ENCODE measurements at places on chromosomes 1 and 21.

- DNase-seq: no peak
Measured at GRCh38 chr21:15130751-15131150, 66.0 kb upstream of the NRIP1 start.

DNA sequence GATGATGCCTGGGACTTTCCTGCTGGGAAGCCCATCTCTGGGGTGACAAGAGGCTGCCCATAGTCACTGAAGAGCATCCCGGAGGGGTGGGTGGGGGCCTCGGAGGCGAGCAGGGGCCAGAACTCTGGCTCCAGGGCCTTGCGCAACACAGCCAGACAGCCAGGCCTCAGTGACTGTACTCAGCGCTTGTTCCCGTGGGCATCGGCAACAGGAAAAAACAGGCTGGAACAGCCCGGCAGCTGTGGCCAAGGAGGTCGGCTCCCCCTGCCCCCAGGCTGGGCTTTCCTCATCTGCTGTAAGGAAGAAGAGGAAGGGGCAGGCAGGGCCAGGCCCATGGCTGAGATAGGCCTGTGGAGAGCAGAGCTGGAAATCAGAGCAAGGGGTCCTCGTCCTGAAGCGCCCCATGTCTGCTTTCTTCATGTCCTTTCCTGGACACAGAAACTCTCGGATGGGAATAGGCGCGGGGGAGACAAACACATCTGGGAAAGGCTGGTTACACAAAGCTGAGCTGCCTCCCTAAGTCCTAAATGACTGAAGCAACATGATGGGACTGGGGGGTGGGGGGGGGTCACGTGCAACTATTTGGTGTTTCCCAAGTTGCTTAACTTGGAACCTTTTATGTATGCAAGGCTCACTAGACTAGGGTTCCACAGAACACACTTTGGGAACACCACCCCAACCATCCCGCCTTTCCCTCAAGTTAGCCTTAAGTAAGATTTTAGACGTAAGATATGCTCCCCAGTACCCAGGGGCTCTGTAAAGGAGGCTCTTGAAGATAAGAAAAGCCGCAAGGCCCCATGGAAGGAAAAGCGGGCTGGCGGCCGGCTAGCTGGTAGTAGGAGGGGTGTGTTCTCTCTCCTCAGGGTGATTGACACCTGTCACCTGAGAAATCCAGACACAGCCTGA lies 30.7 kb downstream of the HSPG2 start:
- no peak for DNase-seq

- DNase-seq: no peak
Measured at GRCh38 chr1:45802343-45803298, 791 bp upstream of the MAST2 start.

DNA sequence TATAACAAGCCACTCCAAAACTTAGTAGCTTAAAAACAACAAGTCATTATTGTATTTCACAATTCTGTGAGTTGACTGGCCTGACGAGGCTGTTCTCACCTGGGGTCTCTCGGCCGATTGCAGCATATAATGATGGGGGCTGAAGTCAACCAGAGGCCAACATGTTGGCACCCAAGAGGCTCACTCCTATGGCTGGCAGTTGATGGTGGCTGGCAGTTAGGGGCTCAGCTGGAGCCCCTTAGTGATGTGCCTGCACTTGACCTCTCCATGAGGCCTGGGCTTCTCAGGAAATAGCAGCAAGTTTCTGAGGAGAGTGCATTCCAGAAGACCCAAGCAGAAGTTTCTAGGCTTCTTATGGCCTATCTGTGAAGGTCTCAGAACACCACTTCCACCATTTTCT lies 459.4 kb downstream of the NPHP4 start:
- DNase-seq: no peak

GRCh38 chr21:44628707-44629391 lies 2.0 kb downstream of the KRTAP10-9 start:
- no peak for DNase-seq

Data from right kidney (tissue), 9 donors.